ENCODE measurements at places on chromosomes 2 and 18.
A peak's percentile ranks its signal among the peaks of the same experiment; 100 is the strongest.

- no peak for DNase-seq
These were observed 690.9 kb downstream of the GALR1 start for GRCh38 chr18:77940566-77940965.

GRCh38 chr2:72276356-72276755, 128.7 kb upstream of the CYP26B1 start:
- DNase-seq: no peak

- no peak for DNase-seq
These were observed 285.9 kb downstream of the FBXO15 start for GRCh38 chr18:73861771-73862170.

DNA sequence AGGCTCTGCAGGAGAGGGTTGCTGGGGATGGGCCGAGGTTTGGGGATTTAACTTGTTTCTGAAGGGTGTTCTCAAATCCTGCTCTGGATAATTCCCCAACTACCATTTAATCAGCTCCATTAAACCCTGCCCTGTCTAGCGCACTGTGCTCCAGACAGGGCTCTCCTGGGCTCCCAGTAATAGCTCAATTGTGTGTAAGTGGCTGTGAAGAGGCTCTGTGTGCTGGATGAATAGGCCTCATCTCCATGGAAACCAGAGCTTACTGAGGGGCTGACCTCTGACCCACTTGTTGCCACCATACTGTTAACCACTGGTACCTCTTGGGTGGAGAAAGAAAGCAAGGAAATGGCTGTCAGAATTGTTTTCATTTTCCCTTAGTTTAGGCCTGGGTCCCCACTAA, 92.9 kb downstream of the TGOLN2 start:
- DNase-seq: no peak

DNA sequence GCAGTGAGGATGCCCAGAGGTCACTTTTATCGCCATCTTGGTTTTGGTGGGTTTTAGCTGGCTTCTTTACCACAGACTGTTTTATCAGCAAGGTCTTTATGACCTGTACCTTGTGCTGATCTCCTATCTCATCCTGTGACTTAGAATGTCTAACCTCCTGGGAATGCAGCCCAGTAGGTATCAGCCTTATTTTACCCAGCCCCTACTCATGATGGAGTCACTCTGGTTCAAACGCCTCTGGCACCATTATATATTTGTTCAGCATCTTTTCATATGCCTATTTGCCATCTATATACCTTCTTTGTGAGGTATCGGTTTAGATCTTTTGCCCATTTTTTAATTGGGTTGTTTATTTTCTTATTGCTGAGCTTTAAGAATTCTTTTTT, 7.2 kb upstream of the CCNT2 start:
- DNase-seq: no peak

GRCh38 chr18:11159844-11160243, 10.5 kb upstream of the PIEZO2 start:
- DNase-seq: no peak

DNA sequence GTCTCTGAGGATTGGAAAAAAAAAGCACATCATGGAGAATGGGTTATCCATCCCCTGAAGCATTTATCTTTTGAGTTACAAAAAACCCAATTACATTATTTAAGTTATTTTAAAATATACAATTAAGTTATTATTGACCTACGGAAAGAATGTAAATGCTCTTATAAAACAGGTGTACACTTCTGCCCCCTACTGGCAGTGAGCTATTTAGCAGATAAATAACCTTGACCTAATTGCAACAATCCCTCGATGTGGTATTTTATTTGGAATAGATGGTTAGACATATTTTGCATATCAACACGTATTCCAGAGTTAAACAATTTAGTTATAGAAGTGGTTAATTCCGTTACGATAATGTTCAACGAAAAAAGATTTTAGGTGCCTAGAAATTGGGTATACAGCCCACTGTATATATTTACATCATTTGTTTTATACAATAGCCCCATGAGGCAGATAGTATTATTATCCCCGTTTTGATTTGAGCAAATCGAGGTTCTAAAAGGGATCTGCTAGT, 9.1 kb upstream of the DAW1 start:
- peak; percentile 65 for DNase-seq
